GM23248 (cell line): ENCODE measurements at places on chromosomes 7 and 10. TPM values are rescaled to one million over a fixed set of nuclear protein-coding genes. Genes with fewer than 3 reads are reported as not detected.

DNA sequence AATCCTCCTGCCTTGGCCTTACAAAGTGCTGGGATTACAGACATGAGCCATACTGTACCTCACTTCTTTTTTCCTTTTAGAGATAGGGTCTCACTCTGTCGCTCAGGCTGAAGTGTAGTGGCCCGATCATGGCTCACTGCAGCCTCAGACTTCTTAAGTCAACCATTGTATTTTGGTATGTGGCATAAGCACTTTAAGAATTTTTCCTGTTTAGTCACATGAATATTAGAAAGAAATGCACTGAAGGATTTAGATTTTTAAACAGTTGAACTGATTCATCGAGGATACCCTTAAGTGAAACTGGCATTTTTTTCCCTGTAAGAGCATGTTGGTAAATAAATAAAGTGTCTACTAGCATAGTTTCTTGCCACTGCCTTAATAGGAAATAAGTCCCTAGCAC lies 319.3 kb upstream of the CACNA2D1 start:
- H3K4me3 ChIP-seq = no peak overlapping the region
- H3K27me3 ChIP-seq = no peaks in the 10 kb centered on the region

GRCh38 chr7:98802088-98802780 lies 67.6 kb downstream of the TMEM130 start:
- DNase-seq = peak; percentile 55
- H3K27me3 ChIP-seq = no peaks in the 10 kb centered on the region
- no peak overlapping the region for H3K4me3 ChIP-seq
- no peaks in the 10 kb centered on the region for H3K36me3 ChIP-seq

The GHRHR gene
- total RNA-seq = not detected in 2 replicates

The CPA1 gene
- total RNA-seq = not detected in 2 replicates

DNA sequence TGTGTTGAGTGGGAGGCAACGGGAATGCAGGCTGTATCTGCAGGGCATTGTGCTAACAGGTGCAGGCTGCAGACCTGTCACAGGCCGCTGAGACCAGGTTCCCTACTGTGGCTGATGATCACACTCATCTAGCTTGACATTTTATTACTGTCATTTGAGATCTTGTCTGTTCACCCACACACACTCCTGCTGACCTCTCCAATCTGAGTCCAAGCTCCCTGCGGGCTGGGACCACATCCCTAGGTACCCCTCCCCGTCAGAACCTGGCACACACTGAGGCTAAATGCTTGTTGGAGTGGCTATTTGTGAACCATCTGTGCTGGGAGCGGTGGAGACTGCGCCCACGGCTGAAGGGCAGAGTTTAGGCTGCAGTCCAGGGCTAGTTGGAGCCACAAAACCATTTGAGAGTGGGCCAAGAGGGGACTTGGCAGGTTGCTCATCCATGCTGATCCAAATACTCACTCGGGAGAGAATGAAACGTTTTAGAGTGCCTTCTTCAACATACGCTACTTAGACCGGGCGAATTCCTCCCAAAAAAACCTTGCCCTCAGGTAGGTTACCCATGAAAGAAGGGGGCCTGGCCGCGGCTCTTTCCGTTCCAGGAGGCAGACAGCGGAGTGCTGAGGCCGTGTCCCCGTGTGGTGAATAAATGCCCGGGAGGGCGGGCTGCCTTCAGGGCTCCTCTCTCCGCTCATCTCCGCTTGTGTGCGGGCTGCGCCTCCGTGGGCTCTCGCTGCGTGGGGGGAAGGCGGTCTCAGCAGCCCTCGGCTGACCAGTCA lies 164.4 kb downstream of the RGS10 start:
- H3K4me3 ChIP-seq = no peak overlapping the region
- H3K4me1 ChIP-seq = 0 out of 2 replicates have a peak, but pooled peaks cover 7% of the 10 kb centered on the region
- H3K27ac ChIP-seq = no peak overlapping the region
- peak; percentile 25 for DNase-seq
- no peaks in the 10 kb centered on the region for H3K36me3 ChIP-seq
- H3K27me3 ChIP-seq = no peaks in the 10 kb centered on the region

The ELN gene
- 698 and 974 TPM in 2 replicates for total RNA-seq

GRCh38 chr10:30553626-30554439 lies 75.7 kb downstream of the LYZL2 start:
- peak; percentile 81 for DNase-seq
- H3K4me1 ChIP-seq = peaks cover 4% of the 10 kb centered on the region; the same call in 1 of the 2 replicates
- peak overlapping the region; percentile 23; the same call in 1 of the 2 replicates for H3K27ac ChIP-seq
- no peaks in the 10 kb centered on the region for H3K36me3 ChIP-seq
- H3K4me3 ChIP-seq = peak overlapping the region; percentile 52
- no peaks in the 10 kb centered on the region for H3K27me3 ChIP-seq

DNA sequence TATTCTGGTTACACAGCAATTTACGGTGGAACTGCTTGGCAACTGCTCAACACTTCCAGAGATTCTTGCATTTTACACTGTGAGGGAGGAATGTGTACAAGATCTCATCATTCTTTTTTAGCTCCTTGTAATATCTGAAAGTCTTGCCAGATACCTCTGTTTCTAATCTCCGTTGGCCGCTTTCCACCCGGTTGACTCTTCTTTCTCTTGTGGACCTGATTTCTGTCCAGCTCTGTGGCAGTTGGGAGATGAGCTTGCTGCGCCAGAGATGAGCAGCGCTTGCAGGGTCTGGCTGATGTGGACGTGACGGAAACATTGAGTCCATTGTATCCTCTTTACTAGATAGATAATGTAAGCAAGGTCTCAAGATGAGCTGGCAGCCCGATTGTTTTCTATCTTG lies 27.6 kb downstream of the SPAG6 start:
- no peaks in the 10 kb centered on the region for H3K4me1 ChIP-seq
- no peak overlapping the region for H3K4me3 ChIP-seq
- no peaks in the 10 kb centered on the region for H3K36me3 ChIP-seq
- DNase-seq = peak; percentile 6
- no peaks in the 10 kb centered on the region for H3K27me3 ChIP-seq

The ZNF722 gene
- total RNA-seq = not detected in 2 replicates

The CALHM3 gene
- total RNA-seq = not detected in 2 replicates

- DNase-seq = no peak
- H3K27me3 ChIP-seq = no peaks in the 10 kb centered on the region
- H3K4me3 ChIP-seq = no peak overlapping the region
- no peak overlapping the region for H3K27ac ChIP-seq
- no peaks in the 10 kb centered on the region for H3K36me3 ChIP-seq
These were observed 33.9 kb downstream of the AKR1C8 start for GRCh38 chr10:5151076-5151475.
